Myocyte (in vitro differentiated cells): ENCODE measurements at places on chromosomes 16 and 17.

GRCh38 chr16:73355981-73356380 lies 308.1 kb upstream of the ZFHX3 start:
- no peak for DNase-seq

DNA sequence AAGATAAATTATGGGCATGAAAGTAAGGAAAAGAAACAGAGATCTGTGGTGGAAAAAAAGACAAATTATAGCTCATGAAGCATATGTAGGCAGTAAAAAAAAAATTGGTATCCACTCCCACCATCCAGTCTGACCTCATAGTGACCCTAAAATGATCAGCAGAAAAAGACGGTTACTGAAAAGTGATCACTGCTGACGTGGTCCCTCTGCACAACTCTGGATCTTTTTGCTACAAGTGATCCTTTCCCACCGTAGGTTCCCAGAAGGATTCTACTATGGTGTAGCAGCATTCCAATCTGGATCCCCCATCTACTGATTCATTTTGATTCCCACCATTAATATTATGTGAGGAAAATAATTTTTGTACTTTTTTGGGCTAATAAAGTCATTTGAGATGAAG lies 10.9 kb upstream of the CHST6 start:
- DNase-seq = no peak

DNA sequence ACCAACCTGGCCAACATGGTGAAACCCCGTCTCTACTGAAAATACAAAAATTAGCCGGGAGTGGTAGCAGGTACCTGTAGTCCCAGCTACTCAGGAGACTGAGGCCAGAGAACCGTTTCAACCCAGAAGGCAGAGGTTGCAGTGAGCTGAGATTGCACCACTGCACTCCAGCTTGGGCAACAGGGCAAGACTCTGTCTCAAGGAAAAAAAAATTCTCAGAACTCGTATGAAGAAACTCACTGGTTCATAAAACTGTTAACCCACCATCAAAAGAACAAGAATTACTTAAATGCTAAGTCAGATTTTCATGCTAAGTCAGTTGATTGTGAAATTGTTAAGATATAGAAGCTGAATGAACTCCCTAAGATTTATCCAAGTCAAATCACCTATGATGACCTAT lies 31.3 kb downstream of the SLC39A11 start:
- no peak for DNase-seq

GRCh38 chr16:30430428-30430970 lies 669 bp upstream of the DCTPP1 start:
- no peak for DNase-seq

- no peak for DNase-seq
Observed at GRCh38 chr17:21357696-21358656, 18.2 kb upstream of the KCNJ12 start.

GRCh38 chr16:84928679-84929420 lies 82.5 kb downstream of the ZDHHC7 start:
- DNase-seq = no peak

DNA sequence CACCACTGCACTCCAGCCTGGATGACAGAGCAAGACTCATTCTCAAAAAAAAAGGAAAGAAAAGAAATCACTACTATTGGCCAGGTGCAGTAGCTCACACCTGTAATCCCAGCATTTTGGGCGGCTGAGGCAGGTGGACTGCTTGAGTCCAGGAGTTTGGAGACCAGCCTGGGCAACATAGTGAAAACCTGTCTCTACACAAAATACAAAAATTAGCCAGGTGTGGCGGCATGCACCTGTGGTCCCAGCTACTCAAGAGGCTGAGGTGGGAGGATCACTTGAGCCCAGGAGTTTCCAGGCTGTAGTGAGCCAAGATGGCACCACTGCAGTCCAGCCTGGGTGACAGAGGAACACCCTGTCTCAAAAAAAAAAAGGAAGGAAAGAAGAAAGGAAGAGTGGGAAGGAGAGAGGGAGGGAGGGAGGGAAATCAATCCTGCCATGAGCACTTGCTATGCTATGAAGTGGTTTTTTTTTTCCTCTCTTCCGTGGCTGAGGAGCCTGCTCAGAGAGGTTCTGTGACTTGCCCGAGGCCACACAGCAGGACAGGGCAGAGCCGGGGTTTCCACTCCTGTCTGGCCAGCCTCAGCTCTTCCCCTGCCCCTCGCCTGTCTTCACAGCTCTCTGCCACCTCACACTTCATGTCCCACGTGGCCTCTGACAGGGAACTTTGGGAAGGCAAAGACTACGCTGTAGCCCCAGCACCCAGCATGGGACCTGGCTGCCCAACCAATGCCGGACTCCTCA lies 10.9 kb downstream of the GRIN2C start:
- DNase-seq = no peak

GRCh38 chr16:72901000-72901627 lies 146.8 kb downstream of the ZFHX3 start:
- DNase-seq = no peak

DNA sequence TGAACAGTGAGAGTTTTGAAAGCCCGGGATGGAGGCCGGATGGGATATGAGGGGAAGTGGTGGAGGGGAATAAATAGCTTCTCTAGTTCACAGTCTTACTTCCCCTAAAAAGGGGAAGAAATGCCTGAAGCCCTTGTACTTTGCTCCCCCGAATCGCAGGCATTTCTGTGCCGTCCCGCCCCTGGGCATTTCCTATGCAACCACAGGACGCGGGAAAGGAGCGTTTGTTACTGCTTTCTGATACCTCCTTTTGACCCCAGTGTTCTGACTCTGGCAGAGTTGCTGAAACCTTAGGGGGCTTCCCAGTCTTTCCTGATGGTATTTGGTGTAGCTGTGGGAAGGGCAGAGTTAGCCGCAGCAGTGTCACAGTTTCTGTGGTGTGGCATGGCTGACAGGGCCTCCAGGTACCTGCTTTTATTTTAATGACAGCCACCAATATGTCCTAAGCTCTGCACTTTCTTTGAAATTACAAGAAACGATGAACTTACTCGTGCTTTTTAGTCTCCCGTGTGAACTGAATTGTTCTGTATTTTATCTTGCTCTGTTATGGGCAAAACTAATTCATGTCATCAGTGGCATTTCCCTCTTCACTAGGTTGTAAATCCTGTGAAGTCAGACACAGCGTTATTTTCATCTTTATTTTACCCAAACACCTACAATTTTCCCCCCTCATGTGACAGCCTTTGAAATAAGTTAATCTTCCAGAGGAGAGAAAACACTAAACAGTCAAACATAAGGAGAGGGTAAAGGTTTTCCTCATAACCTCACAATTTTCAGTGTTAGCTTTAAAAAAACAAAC lies 27.1 kb downstream of the USP10 start:
- no peak for DNase-seq

DNA sequence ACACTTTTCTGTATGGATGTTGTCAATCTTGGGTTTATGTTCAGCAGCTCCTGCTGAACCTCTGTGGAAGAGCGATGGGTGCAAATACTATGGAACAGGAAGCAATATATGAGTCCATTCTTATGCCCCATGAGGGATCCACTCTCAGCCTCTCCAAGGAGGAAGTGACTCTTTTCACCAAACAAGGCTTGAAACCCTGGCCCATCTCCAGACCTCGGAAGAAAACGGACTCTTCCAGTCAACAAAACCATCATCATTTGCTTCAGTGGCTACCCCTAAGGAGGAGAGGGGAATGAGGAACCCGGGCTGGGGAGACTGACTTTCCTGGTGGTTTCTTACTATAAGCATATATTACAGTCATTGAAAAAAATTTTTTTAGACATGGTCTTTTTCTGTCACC lies 206.2 kb downstream of the AXIN2 start:
- DNase-seq = no peak

GRCh38 chr17:61444075-61444474 lies 8.1 kb upstream of the TBX4 start:
- DNase-seq = no peak

GRCh38 chr17:53142890-53143289 lies 679.8 kb upstream of the KIF2B start:
- no peak for DNase-seq

GRCh38 chr16:54318941-54319340 lies 32.4 kb upstream of the IRX3 start:
- peak; percentile 96 for DNase-seq

GRCh38 chr16:72978212-72978611 lies 69.7 kb downstream of the ZFHX3 start:
- no peak for DNase-seq

GRCh38 chr17:50461550-50462132 lies 7.0 kb downstream of the CHAD start:
- no peak for DNase-seq

DNA sequence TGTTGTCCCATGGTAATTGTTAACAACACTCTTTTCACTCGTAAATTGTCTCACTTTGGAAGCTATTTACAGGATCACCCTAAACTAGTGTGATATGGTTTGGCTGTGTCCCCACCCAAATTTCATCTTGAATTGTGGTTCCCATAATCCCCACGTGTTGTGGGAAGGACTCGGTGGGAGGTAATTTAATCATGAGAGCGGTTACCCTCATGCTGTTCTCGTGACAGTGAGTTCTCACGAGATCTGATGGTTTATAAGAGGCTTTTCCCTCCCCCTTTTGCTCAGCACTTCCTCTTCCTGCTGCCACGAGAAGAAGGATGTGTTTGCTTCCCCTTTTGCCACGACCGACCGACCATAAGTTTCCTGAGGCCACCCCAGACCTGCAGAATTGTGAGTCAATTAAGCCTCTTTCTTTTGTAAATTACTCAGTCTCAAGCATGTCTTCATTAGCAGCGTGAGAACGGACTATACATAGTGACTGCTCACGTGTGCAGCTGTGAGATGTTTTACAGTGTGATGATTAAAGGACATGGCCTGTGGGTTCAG lies 34.4 kb downstream of the DNAH3 start:
- peak; percentile 5 for DNase-seq

- no peak for DNase-seq
Observed at GRCh38 chr17:2962729-2963128, 100.7 kb downstream of the OR1D5 start.

DNA sequence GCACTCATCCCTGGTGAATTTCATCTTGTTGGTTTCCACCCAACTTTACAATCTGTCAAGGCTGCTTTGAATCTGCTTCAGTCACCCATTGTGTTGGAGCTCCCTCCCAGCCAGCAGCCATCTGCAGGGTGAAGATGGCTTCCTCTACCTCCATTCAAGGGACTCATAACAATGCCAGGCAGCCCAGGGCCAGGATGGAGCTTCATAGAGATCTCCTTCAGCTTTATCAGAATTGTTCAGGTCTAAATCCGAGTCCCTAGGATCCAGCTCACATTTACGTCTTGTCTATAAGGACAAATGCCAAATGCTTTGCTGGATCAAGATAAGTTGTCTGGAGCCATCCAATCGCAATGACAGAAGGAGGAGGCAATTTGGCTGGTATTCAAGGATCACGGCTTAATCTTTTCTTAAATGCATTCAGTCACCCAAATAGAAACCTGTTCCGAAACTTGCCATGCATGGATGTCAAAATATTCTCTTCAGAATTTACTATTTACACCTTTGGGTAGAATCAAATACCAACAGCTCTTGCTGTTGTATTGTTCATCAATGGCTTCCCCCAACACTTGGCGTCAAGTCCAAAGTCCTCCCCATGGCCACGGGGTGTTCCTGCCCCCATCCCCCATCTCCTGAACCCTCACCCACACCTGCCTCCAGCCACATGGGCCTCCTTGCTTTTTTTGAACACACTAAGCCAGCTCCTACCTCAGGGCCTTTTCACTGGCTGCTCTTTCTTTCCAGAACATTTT lies 3.8 kb upstream of the FAM171A2 start:
- DNase-seq = no peak

DNA sequence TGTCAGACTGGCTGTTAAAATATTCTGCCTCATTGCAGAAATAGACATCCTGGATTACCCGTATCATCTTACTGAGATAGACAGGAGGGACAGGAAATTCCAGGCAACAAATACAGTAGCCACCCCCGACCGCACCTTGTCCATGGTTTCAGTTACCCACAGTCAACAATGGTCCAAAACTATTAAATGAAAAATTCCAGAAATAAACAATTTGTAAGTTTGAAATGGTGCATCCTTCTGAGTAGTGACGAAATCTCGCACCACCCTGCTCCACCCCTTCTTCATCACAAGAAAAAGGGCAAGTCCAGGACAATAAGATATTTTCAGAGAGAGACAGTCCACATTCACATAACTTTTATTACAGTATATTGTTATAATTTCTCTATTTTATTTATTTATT lies 23.6 kb upstream of the PRSS54 start:
- no peak for DNase-seq

GRCh38 chr17:47915776-47916398 lies 19.9 kb downstream of the SP2 start:
- DNase-seq = no peak

DNA sequence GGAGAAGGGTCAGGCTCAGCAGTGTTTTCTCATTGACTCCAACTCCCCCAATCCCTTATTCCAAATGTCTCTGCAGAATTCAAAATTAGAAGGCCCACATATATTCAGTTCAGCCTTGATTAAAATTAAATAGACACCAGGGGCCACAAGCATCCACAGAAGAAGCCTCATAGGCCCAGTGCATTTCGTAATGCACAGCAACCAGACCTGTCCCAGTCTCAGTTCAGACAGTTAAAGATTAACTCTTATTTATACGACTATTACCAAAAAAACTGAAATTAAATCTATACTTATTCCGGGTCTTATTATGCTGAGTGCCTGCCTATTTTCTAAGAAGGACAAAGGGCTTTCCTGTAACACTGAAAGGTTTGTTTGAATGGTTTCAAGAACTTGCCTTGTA lies 41.8 kb upstream of the GSG1L start:
- DNase-seq = no peak

- DNase-seq = no peak
Observed at GRCh38 chr16:73572135-73572828, 524.4 kb upstream of the ZFHX3 start.
